Stimulated activated CD4-positive, alpha-beta T cell treated with anti-CD3 and anti-CD28 coated beads, Interleukin-2, amount 100 ng/mL, for 4 hours (primary cell): ENCODE measurements at places on chromosomes 2 and 18.

DNA sequence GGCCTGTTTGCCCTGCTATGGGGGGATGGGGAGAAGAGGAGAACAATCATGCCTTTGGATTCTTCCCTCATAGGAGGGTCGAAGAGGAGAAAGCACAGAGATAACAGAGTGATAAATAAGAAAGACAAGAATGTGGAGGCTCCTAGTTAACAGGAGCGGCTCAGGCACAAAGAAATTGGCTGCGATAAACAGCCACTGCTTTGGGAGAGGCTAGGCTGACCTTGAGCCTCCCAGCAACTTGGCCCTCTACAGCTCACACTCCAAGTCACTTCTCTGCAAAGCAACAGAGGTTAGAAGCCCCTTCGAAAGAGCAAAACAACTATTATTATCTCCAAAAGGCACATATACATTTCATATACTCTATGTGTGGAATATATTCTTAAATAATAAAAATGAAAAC lies 69.5 kb downstream of the ZBTB7C start:
- no peak for DNase-seq

DNA sequence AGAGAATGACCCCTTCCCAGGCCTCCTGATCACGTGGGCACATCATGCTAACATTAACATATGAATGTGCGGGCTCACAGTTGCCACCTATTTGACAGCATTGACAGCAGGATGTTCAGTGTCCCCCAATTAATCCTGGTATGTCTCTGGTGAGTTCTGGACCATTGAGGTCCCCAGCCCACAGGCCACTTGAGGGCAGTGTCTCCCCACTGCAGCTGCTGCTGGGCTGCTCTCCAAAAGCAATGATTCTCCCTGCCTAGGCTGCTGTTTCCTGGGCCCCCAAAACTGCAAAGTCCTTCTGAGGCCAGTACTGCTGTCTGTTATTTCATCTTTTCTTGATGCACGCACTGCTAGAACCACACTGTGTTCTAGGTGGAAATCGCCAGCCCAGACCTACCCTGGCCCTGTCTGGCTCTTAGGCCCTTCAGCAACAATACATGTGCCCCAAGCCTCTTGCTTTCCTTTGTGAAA lies 52.7 kb upstream of the MAPK4 start:
- DNase-seq = no peak

DNA sequence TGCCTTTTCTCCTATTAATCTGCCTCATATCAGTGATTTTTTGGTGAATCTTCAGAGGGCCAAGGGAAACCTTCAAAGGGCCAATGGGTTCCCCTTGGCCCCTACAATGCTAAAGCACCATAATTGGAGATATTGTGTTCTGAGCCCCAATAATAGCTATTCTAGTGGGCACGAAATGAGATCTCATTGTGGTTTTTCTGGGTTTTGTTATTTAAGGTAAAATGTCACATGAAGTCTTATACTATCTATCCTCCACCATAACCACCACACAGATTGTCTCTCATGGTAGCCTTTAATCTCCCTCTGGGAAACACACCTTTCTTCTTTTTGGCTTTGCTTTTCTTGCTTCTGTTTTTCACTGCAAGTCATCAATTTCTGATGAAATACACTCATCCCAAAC lies 152.8 kb downstream of the B3GNT2 start:
- DNase-seq = no peak

DNA sequence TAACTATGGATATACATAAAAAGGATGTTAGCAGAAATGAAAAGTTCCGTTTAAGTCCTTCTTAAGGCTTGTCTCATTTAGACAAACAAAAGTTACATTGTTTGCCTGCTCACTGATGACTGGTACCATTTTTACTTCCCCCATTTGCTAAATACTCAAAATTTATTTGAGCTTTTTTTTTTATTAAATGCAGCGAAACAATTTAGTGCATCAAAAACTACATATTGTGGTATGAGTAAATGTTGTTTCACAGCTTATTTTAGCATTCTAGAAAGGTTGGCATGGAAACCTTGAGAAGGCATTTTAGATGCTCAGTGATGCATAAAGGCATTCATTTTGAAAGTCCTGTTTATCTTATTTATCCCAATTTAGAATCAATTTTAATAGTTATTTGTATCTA lies 100.0 kb downstream of the MAP2 start:
- no peak for DNase-seq

DNA sequence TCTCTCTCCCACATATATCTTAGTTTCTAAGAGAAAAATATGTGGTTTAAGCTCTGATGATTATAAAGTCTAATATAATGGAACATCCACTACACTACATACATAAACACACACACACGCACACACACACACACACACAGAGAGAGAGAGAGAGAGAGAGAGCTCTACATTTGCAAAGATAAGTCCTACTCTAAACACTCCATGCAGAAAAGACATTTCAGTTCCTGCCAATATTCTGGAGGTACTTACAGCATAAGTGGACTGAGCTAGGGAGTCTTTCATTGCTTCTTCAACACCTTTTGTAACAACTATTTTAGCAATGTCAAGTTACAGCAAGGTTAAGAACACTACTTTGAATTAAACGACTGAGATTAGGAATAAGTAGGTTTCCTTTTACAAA lies 80.1 kb downstream of the FIGN start:
- no peak for DNase-seq

DNA sequence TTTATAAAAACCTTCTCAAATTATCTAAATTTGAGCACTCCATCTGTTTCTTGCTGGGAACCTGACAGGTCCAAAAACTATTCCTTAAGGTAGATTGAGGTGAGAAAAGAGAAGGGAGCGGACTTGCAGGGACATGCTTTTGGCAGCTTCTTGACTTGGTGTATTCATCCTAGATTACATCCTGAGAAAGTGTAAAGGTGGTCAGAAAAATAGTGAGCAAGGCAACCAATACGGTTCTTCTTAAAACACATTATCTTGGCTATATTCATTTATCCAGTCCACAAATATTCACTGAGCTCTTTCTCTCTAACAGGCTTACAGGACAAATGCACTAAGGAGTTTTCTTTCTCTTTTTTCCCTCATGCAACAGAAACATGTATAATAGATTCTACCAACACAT lies 230.0 kb downstream of the LRP1B start:
- no peak for DNase-seq

DNA sequence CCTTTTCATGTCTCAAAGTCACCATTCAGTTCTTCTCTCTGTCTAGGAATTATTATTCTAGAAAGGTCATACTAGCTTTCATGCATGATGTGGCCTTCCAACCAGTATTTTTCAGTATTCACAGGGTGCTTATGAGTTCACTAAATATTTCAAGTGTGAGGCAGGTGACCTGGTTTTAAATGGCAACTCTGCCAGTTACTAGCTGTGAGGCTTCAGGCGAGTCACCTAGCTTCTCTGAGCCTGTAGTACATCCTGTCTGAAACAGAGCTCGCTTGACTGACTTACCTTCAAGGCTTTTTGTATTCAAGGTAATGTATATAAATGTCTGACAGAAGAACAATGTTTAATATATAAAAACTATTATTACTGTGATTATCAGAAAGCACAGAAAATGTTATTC lies 19.4 kb upstream of the ACVR1 start:
- DNase-seq = no peak

- no peak for DNase-seq
These were observed 37.2 kb upstream of the EVA1A start for GRCh38 chr2:75597949-75598348.

DNA sequence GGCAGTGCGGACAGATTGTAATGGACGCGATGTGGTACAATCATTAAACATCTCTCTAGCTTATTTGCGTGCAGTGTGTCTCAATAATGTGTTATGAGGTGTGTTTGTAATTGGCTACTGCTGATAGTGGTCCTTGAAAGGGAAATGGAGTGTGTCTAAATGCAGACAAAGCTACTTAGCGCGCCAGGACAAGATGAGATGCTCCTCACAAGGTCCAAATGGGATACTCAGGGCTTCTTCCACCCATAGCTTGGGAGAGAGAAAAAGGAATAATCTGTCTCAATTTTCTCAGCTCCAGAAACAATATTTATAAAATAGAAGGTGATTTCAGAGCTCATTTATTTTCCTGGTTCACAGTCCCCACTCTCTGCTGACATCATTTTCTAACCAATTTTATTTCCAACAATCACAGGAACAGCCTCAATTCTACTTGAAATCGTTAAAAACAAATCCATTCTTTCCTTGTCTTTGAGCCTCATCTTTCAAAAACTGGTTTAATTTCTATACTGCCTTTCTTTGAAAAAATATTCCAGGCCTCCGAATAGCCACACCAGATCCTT lies 28.5 kb downstream of the GALNT14 start:
- no peak for DNase-seq

DNA sequence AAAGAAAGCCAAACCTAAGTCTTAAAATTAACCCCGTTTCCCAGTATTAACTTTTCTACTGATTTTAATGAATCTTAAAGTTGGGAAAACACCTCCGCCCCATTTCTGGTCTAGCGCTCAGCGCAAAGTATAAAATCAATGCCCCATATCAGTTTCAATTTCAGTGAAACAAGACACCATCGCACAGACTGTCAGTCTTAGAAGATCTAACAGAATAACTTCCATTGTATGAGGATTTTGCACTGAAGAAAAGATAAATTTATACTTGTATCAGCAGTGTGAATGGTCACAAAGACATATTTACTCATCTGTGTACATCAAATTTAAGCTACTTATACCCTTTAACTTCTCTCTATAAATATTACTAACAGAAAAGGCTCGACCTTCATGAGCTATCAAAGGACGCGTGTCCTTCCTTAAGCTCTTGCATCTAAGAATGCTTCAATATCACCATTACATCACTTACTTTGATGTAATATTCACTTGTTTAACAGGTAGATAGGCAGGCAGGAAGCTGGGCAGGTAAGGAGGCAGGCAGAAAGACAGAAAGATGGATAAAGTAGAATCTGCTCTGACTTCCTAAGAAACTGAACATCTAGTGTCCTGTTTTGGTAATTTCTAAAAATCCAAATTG lies 183.0 kb downstream of the TCF4 start:
- DNase-seq = no peak

GRCh38 chr2:51629406-51629805 lies 597.5 kb upstream of the NRXN1 start:
- DNase-seq = no peak

GRCh38 chr18:6610466-6610865 lies 119.0 kb upstream of the ARHGAP28 start:
- no peak for DNase-seq

DNA sequence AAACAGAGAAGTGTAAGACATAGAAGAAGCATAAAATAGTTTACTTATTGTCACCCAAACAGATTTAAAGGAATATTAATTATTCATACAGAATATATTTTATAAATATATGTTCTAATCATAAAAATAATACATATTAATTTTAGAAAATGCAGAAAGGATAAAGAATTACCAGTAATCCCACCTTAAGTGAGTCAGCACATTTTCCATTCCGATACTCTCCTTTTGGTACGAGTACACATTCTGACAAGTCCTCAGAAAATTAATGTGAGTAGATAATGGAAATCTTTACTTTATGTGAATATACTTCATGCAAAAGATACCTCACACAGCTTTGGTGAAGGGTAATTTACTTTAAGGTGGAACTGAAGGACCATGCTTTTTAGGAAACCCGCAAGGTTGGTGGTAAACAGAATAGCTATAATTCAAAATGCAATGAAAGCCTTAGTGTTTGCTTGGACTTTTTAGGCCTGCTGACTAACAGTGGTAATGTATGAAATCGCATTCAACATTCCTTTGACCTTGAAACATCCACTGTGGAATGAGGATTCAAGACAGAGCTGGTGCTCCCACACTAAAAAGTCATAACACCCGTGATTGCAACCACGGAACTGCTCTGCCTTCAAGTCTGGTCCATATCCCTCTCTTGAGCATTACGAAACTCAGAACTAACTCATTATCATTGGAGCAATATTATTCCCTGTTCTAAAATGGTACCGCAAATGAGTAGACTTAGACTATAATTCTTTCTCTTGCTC lies 28.1 kb upstream of the HTR2B start:
- DNase-seq = no peak

GRCh38 chr2:240461471-240462072 lies 26.1 kb downstream of the GPC1 start:
- no peak for DNase-seq
